ELR (cell line): ENCODE measurements at places on chromosomes 3 and 15.

DNA sequence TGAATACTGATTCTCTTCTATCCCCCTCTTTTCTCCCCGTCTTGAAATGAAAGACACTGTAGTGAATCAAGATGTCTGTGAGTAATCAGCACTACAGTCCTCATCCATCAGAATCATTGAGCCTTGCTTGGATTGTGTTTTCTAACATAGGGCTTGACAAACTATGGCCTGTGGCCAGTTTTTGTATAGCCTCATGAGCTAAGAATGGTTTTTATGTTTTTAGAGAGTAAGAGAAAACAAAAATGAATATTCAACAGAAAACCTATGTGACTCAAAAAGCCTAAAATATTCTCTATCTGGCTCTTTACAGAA, 55.2 kb downstream of the PPM1L start:
- no peak for DNase-seq

GRCh38 chr3:14773281-14773680, 45.5 kb upstream of the FGD5 start:
- DNase-seq, result no peak

DNA sequence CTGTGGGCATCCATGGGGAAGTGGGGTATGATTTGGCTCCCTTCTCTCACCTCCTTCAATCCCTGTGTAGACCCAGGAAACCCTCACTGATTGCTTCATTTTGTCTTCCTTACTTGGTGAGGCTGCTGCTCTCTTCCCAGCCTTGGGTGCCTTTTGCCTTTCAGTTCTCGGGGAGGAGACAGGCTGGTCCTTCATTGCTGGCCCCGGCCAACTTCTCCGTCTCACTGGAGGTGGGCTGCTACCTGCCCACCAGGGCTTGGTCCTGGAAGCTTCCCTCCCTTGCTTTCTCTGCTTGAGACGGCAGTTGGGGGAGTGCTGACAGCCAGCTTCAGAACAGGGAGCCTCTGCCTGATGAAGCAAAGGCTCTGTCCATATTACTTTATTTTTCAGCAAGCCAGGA, 4.7 kb downstream of the FOXL2 start:
- no peak for DNase-seq

- DNase-seq, result peak; percentile 74
These were observed 790 bp downstream of the RAB5A start for GRCh38 chr3:19947549-19948225.

GRCh38 chr15:48720646-48721045, 75.1 kb upstream of the FBN1 start:
- no peak for DNase-seq

GRCh38 chr3:47985381-47985780, 30.8 kb downstream of the MAP4 start:
- DNase-seq, result no peak

GRCh38 chr15:51971032-51971374, 575 bp downstream of the LEO1 start:
- DNase-seq, result no peak

DNA sequence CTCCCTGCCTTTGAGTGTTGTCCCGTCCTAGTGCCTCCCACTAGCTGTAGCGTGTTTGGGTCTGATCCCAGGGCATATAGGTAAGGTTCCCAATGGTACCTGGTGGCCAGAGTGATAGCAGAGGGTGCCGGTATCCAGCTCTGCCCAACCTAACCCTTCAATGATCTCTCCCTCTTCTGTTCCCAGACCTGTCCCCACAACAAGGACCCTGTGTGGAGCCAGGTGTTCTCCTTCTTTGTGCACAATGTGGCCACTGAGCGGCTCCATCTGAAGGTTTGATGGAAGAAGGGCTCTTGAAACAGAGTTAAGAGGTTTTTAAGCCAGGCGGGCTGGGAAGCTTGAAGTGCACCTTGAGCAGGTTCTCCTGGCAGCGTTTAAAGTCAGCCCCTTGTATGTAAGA, 35.5 kb downstream of the ESYT3 start:
- DNase-seq, result no peak

- DNase-seq, result no peak
These were observed 42.8 kb downstream of the SSR3 start for GRCh38 chr3:156511987-156512677.

DNA sequence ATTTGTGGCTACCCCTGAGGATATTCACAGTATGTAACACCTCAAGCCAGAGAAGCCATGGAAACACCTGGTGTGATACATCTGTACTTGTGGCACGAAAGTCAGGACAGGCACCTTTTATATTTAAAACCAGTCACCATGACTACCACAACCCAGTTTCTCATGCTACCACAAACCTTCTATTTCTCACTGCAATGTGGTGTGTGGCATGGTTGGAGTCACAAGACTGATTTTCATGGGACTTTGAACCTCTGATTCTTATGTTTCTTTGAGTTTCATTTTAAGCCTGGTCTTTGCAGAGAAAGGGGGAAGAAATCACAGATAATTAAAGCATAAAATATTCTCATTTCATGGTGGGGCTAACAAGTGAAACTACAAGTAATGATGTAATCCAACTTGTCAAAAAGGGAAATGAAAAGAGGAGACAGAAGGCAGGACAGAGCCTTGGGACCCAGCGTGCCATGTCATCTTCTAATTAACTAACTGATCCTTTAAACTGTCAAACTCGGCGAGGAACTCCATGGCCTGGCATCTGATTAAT, 175.9 kb downstream of the PDZRN3 start:
- no peak for DNase-seq

GRCh38 chr3:167113035-167113830, 266.9 kb downstream of the ZBBX start:
- no peak for DNase-seq

- DNase-seq, result no peak
These were observed 46.1 kb downstream of the NEK10 start for GRCh38 chr3:27323087-27323570.

GRCh38 chr3:144662729-144663128, 691.1 kb downstream of the DIPK2A start:
- no peak for DNase-seq

DNA sequence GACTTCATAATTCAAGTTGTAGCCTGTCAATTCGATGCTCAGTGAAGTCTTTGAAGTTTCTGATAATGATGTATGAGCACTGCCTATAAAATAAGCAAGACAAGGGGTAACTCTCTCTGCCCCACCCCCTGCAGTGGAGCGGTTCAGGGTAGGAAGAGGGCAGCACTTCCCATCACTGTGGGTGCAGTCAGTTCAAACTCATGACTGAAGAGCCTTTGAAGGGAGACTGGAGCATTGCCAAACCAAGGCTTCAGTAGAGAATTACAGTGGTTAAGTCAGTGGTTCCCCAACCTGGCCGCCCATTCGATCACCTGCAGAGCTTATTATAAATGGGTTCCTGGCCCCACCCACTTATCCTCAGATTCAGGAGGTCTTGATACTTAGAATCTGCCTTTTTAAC, 190.6 kb downstream of the SHQ1 start:
- no peak for DNase-seq

- no peak for DNase-seq
These were observed 197.5 kb upstream of the LRRC3B start for GRCh38 chr3:26425076-26425475.

- no peak for DNase-seq
These were observed 6.6 kb downstream of the GRIP2 start for GRCh38 chr3:14533457-14533958.

DNA sequence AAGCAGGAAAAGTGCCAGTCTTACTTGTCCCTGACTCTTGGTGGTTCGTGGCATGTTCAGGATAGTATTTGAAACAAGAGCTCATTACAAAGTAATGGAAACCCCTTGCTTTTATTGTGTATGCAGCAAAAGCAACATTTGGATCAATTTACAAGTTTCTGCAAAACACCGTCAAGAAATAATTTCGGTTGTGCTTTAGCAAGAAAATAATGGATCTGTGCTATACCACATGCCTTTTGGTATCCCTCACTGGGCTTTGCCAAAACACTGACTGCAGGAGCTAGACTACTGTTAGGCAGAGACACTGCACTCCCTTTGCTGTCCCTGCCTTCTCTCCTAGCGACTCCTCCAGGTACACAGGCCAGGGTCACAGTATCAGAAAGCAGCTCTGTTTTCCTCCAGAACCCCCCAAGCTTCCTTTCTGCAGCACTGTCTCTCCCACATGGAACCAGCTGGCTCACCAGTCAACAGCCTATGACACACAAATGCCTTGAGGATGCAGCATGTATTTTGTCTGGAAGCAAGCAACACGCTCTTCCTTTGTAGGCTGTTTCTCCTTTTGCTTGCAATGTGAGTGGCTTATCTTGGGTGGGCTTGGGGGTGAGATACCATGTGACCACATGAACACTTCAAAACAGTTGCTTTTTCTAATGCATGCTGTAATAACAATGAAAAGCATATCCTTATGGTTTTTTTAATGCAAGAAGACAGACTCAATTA, 111.4 kb downstream of the PGPEP1L start:
- DNase-seq, result peak; percentile 83

DNA sequence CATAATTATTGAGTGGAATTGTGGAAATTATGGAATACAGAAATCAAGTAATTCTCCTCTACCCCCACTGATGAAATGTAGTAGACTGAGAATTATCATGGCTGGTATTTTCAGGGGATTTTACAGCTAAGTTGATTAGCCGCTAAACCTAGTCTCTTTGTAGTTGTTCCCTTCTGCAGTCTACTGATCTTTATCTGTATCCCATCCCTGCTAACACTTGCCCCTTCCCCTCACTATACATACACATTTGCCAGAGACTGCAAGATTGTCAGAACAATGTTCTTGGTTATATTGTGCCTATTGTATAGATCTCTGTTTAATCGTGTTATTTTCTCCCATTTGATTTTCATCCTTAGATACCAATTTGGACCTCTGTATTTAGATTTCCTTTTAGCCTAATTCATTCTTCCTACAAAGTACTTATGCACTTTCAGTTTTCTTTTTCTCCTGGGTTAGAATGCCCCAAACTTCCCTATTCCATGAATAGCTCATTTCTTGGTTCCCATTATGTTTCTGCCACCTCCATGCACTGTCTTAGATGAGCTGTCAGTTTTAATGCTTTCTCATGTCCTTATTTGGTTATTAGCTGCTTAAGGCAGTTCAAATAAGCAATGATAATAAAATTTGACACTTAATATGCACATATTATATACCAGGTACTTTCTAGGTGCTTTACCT, 86.9 kb downstream of the CDIN1 start:
- no peak for DNase-seq

DNA sequence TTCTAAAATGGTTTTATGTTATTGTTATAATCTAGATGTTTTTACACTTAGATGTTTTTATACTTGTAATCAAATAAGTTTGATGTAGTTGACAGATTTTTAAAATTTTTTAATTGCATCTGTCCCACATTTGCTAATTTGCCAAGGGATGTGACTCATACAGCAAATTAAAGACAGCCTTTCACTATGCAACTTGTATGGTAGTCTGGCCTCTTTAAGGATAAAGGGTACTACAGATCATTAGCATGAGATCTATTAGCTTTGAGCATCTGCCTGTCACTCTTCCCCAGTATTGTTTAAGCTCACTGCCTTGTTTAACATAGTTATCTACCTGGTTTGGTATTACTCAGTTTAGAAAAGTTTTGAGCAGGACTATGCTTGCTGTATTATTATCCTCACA, 83.0 kb downstream of the NPTN start:
- no peak for DNase-seq

DNA sequence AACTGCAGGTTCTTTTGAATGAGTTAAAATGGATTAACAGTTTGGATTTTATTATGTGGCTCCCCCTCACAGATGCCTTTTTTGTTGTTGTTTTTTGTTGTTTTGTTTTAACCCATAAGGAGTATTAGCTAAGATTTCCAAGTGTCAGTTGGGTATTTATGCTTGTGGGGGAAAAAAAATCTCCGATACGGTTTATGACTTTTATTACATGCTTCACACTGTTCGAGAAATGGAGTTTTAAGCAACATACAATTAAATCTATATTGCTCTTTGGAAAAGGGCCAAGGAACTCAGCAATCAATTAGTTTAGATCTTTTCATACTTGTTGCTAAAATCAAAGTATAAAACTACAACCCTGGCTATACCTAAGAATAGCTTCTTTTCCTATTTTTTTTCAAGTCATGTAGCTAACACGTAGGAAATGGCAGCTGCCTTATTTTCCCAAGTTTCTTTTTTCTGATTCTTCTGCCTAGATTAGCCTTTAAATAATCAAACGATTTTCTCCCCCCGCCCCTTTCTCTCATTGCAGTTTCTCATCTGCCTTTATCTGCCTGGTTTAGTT, 16.0 kb downstream of the NR2F2 start:
- DNase-seq, result no peak

DNA sequence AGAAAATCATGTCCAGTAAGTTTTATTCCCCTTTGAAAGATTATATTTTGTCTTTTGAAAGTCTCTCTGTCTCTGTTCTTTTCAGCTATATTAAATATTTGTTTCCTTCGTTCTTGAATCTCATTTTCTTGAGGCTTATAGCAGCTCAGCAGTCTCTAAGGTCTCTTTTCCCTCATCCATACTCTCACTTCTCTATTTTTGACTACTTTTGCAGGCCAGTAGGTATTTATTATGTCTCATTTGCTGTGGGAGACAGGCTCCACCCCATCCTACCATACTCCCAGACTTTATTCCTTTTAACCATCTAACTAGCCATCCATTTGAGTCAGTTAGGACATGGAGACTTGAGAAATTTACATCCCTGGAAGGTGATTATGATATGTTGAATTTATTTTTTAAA, 71.0 kb downstream of the FILIP1L start:
- DNase-seq, result no peak

GRCh38 chr15:67072958-67073357, 7.6 kb downstream of the SMAD3 start:
- no peak for DNase-seq

DNA sequence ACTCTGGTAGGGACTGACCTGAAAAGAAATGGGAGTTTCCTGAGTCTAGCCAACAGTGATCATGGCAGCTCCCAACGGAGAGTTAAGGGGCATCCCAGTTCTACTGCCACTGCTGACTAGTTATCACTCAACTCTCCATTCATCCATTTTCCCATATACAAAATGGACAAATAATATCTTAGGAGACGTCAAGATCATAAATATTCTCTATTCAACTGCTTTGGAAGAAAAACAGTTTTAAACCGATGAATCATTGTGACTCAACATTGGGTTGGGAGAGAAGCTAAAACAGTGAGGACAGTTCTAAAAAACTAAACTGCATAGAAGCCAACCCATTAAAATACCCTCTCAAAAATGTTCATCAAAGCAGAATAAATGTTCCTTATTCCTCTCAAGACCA, 57.6 kb upstream of the CHRM5 start:
- peak; percentile 65 for DNase-seq

DNA sequence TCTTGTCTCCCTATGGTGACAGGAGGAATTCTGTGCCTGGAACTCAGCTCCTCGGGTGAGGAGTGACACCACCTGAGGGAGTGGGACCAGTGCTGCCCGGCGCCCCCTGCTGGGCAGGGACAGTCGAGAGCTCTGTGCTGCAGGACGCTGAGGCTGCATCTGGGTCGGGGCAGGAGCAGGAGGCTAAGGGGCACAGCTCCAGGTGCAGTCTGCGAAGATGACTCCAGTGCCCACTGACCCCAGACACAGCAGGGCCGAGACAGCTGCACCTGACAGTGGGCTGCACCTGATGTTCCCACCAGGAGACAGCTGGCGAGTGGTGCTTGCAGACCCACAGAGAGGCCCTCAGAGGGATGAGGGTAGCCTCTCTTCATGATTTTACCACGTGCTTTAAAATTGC, 152.9 kb downstream of the ATP10A start:
- DNase-seq, result no peak
